ENCODE measurements at places on chromosomes 13 and 19.

DNA sequence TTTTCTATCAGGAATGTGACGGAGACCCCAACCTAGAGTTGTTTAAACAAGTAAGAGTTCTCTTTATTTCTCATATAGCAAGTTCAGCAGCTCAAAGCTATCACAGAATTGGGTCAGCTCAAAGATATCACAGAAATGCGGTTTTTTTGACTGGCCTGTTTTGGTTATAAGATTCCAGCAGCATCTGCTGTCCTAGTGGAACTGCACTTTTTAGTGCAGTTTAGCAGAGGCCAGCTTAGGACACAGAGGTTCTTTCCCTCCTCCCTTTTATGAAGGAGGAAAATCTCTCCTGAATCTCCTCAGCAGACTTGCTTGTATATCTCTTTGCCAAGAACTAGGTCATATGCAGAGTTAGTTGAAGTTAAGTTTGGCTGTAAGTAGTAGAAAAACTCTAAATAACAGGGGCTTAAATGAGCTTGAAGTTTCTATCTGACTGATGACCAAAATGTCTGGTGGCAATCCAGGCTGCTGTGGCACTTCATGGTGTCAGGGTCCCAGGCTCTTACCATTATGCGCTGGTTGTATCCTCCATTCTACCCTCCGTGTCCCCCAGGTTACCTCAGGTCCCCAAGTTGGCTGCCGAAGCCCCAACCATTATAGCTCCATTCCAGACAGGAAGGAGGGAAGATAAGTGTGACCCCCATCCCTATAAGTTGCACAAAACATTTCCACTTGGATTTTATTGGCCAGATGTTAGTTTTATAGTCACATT lies 6.6 kb downstream of the PPP2R1A start:
- no peak for DNase-seq

- DNase-seq, result no peak
These were observed 2.2 kb downstream of the RELB start for GRCh38 chr19:45003485-45003884.

- no peak for DNase-seq
These were observed 57.8 kb upstream of the POSTN start for GRCh38 chr13:37656247-37656940.

GRCh38 chr19:48461982-48462655 lies 6.7 kb downstream of the KCNJ14 start:
- DNase-seq, result no peak

DNA sequence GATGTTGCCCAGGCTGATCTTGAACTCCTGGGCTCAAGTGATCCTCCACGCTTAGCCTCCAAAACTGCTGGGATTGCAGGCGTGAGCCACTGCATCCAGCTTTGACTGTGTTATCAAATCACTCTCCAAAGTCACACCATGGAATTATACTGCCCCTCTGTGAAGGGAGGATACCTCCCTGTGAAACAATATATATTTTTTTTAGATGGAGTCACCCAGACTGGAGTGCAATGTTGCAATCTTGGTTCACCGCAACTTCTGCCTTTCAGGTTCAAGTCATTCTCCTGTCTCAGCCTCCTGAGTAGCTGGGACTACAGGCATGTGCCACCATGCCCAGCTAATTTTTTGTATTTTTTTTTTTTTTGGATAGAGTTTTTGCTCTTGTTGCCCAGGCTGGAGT lies 7.7 kb downstream of the TYK2 start:
- no peak for DNase-seq

DNA sequence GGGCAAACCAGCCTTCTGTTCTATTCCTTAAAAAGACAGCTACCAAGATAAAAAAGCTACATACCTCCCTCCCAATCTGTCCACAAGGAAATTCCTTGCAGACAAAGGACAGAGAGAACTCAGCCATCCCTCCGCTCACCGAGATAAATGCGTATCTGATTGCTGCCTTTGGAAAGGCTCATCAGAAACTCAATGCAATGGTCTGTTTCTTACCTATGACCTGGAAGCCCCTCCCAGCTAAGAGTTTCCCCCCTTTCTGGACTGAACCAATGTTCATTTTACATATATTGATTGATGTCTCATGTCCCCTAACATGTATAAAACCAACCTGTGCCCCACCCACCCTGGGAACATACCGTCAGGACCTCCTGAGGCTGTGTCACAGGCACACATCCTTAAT lies 11.6 kb downstream of the BTBD2 start:
- no peak for DNase-seq

- DNase-seq, result no peak
These were observed 2484.8 kb upstream of the PCDH20 start for GRCh38 chr13:63900406-63900805.

- DNase-seq, result peak; percentile 14
These were observed 746.6 kb downstream of the UQCRFS1 start for GRCh38 chr19:28466107-28467045.

DNA sequence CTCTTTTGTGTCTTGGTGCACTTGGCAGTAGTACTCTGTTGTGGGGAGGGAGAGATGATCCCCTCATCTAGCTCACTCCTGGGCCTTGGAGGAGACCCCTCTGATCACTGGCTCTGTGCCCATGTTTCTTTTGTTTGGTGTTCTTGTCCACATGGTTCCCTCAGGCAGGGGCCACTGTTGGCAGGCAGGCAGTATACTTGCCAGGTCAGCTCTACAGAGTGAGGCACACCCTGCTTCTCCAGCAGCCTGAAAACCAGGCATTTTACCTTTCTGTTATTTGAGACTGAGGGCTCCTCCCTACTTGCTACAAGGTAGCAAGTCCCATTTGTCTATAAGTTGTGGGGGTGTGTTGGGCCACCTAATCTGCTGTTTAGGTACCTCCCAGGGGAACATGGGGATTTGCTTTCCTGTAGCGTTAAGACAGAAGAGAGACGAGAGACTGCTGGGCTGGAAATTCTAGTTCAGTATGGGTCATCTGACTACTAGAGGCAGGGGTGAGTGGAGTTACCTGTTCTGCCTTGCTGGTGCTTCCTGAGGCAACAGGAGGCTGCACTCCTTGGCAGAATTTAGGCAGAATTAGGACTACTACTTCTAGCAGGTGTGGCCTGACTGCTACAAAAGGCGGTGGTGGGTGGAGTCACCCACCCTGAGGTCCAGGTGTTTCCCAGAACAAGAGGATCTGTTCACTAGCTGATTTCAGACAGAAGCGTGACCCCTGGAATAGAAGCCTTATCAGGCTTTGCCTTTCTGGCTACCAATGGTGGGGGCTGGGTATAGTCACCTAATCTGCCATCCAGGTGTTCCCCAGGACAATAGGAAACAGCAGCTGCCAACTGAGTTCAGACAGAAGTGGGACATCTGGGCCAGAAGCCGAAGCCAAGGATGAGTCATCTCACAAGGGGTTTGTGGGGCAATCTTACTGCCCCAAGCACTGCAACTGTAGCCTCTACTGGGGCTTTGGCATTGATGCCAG lies 843.0 kb upstream of the ATXN8OS start:
- no peak for DNase-seq

All from CD4-positive, alpha-beta memory T cell (primary cell).